ENCODE measurements at places on chromosomes 4 and X. TPM values are rescaled to one million over a fixed set of nuclear protein-coding genes. Genes with fewer than 3 reads are reported as not detected.
A peak's percentile ranks its signal among the peaks of the same experiment; 100 is the strongest.

Gene SLC25A14
- 17.2 TPM for total RNA-seq

- H3K27me3 ChIP-seq: no peaks in the 10 kb centered on the region
- no peak overlapping the region for H3K27ac ChIP-seq
- no peaks in the 10 kb centered on the region for H3K4me1 ChIP-seq
- H3K36me3 ChIP-seq: no peaks in the 10 kb centered on the region
- H3K4me3 ChIP-seq: no peak overlapping the region
- DNase-seq: no peak
Observed at GRCh38 chrX:121832446-121832845, 785.0 kb downstream of the GLUD2 start.

GRCh38 chr4:113695328-113696169 is 66.0 kb downstream of the CAMK2D start:
- H3K27me3 ChIP-seq: no peaks in the 10 kb centered on the region
- H3K4me1 ChIP-seq: peaks cover 9% of the 10 kb centered on the region
- no peak overlapping the region for H3K4me3 ChIP-seq
- no peaks in the 10 kb centered on the region for H3K36me3 ChIP-seq
- peak; percentile 88 for DNase-seq
- no peak overlapping the region for H3K27ac ChIP-seq

Gene ZC4H2
- 9.2 TPM for total RNA-seq

Gene SPINK2
- total RNA-seq: not detected

DNA sequence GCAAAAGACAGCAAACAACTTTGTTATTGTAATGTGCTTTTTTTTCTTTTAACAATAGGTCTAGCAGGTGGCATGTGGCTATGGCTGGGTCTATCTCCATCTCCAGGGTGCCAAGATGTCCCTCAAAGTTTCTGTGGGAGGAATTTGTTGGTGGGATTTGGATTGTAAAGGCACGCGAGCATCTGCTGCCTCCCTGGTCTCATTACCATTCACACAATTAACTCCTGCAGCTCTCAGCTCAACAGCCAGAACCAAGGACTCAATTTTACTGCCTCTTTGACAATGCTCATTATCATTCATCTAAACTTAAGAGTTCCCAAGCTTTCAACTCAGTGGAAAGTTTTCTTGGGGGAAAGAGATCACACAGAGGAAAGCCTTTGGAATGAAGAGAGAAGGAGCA is 10.9 kb upstream of the PCDH18 start:
- H3K36me3 ChIP-seq: no peaks in the 10 kb centered on the region
- H3K27me3 ChIP-seq: no peaks in the 10 kb centered on the region
- H3K4me1 ChIP-seq: peaks cover 4% of the 10 kb centered on the region
- H3K4me3 ChIP-seq: no peak overlapping the region

- no peak overlapping the region for H3K4me3 ChIP-seq
- H3K4me1 ChIP-seq: no peaks in the 10 kb centered on the region
- DNase-seq: no peak
- peaks cover 12% of the 10 kb centered on the region for H3K27me3 ChIP-seq
- no peak overlapping the region for H3K27ac ChIP-seq
- H3K36me3 ChIP-seq: no peaks in the 10 kb centered on the region
Observed at GRCh38 chrX:152896450-152896849, 1.4 kb upstream of the ZNF185 start.

Gene FRG2
- not detected for total RNA-seq

Gene P2RY8
- not detected for total RNA-seq

- no peak overlapping the region for H3K4me3 ChIP-seq
- H3K4me1 ChIP-seq: no peaks in the 10 kb centered on the region
- no peak overlapping the region for H3K27ac ChIP-seq
- H3K36me3 ChIP-seq: no peaks in the 10 kb centered on the region
- peaks cover 2% of the 10 kb centered on the region for H3K27me3 ChIP-seq
- DNase-seq: peak; percentile 31
Observed at GRCh38 chrX:37986893-37987292, 19.5 kb upstream of the SYTL5 start.

Gene TEX13C
- not detected for total RNA-seq

Gene EGF
- 4.2 TPM for total RNA-seq

GRCh38 chr4:158540125-158540907 is 18.6 kb downstream of the RXFP1 start:
- H3K27ac ChIP-seq: no peak overlapping the region
- DNase-seq: no peak
- no peaks in the 10 kb centered on the region for H3K36me3 ChIP-seq
- no peaks in the 10 kb centered on the region for H3K4me1 ChIP-seq
- no peak overlapping the region for H3K4me3 ChIP-seq

Gene ZNF732
- under 0.01 TPM for total RNA-seq

- H3K4me3 ChIP-seq: no peak overlapping the region
Observed at GRCh38 chr4:3406431-3406830, 35.3 kb upstream of the HGFAC start.

DNA sequence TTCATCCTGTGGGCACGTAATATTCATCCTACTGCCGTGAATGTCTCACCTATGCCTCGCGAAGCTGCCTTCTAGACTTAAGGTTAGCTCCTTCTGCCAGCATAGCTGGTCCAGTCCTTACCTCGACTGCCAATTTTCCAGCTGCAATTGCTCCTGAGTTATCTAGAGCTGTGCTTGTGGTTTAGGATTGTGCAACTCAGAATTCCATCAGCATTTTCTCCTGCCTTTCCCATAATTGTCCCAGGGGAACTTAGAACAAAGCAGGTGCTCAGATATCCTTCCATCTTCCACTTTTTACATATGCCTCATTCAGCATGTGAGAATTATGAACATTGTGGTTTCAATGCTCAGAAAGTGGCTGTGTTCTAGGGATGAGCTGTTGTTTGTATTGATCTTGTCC is 131.4 kb upstream of the ADGRL3 start:
- no peak overlapping the region for H3K27ac ChIP-seq
- H3K4me1 ChIP-seq: no peaks in the 10 kb centered on the region
- no peak overlapping the region for H3K4me3 ChIP-seq
- no peaks in the 10 kb centered on the region for H3K36me3 ChIP-seq

- H3K27me3 ChIP-seq: peaks cover 17% of the 10 kb centered on the region
- no peak overlapping the region for H3K4me3 ChIP-seq
- no peaks in the 10 kb centered on the region for H3K36me3 ChIP-seq
- no peaks in the 10 kb centered on the region for H3K4me1 ChIP-seq
Observed at GRCh38 chrX:43880425-43880824, 1.8 kb downstream of the MAOB start.

Gene KDR
- not detected for total RNA-seq

- H3K36me3 ChIP-seq: no peaks in the 10 kb centered on the region
- no peak overlapping the region for H3K4me3 ChIP-seq
- no peaks in the 10 kb centered on the region for H3K4me1 ChIP-seq
- H3K27ac ChIP-seq: no peak overlapping the region
- H3K27me3 ChIP-seq: no peaks in the 10 kb centered on the region
Observed at GRCh38 chr4:105556206-105556605, 3.8 kb downstream of the ARHGEF38 start.

GRCh38 chr4:2911868-2912267 is 51.3 kb downstream of the NOP14 start:
- no peak overlapping the region for H3K27ac ChIP-seq
- H3K36me3 ChIP-seq: peaks cover 77% of the 10 kb centered on the region
- no peak for DNase-seq
- no peak overlapping the region for H3K4me3 ChIP-seq

GRCh38 chr4:117164338-117164737 is 79.0 kb upstream of the TRAM1L1 start:
- no peak overlapping the region for H3K4me3 ChIP-seq
- DNase-seq: no peak
- no peaks in the 10 kb centered on the region for H3K4me1 ChIP-seq
- H3K36me3 ChIP-seq: no peaks in the 10 kb centered on the region
- no peak overlapping the region for H3K27ac ChIP-seq

GRCh38 chr4:78323439-78323838 is 228.1 kb upstream of the ANXA3 start:
- peaks cover 3% of the 10 kb centered on the region for H3K27me3 ChIP-seq
- H3K36me3 ChIP-seq: no peaks in the 10 kb centered on the region
- H3K4me1 ChIP-seq: no peaks in the 10 kb centered on the region
- no peak for DNase-seq
- H3K4me3 ChIP-seq: no peak overlapping the region

DNA sequence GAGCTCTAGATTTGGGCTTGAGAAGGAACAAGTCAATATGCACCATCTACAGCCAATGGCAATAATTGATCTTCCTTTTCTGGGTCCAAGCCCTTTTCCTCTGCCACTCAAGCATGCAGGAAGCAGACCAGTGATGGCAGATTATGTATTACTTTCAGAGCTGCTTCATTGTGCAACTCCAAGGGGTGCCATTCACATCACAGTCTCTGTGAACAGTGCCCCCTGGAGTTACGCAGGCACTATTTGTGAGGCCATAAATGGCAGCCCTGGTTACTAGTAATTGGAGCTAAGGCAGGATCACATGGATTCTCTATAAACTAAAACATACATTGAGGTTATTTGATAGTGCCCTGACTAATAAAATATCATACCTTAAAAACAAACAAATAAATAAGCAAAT is 313.4 kb upstream of the SLC7A11 start:
- no peaks in the 10 kb centered on the region for H3K27me3 ChIP-seq
- no peak overlapping the region for H3K4me3 ChIP-seq
- DNase-seq: no peak
- H3K27ac ChIP-seq: no peak overlapping the region
- H3K4me1 ChIP-seq: no peaks in the 10 kb centered on the region

GRCh38 chr4:136121426-136121825 is 1410.9 kb downstream of the PCDH18 start:
- no peaks in the 10 kb centered on the region for H3K27me3 ChIP-seq
- H3K36me3 ChIP-seq: no peaks in the 10 kb centered on the region

DNA sequence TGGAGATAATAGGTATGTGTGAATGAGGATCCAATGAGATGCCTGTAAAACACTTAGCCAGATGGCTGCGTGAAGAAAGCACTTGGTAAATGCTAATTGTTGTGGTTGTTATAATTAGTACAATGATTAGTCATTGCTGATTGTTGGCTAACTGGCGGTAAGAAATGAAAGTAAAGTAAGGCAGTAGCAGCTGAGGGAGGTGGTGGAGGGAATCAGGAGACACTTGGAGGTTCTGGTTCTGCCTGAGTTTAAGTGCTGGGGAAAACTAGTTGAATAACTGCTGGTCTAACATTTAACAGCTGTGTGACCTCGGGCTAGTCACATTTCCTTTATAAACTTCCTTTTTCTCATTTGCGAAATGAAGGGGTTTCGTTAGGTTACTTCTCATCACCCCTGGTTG is 30.9 kb downstream of the CD38 start:
- no peaks in the 10 kb centered on the region for H3K36me3 ChIP-seq
- no peak overlapping the region for H3K4me3 ChIP-seq
- H3K4me1 ChIP-seq: no peaks in the 10 kb centered on the region
- H3K27me3 ChIP-seq: peaks cover 29% of the 10 kb centered on the region

DNA sequence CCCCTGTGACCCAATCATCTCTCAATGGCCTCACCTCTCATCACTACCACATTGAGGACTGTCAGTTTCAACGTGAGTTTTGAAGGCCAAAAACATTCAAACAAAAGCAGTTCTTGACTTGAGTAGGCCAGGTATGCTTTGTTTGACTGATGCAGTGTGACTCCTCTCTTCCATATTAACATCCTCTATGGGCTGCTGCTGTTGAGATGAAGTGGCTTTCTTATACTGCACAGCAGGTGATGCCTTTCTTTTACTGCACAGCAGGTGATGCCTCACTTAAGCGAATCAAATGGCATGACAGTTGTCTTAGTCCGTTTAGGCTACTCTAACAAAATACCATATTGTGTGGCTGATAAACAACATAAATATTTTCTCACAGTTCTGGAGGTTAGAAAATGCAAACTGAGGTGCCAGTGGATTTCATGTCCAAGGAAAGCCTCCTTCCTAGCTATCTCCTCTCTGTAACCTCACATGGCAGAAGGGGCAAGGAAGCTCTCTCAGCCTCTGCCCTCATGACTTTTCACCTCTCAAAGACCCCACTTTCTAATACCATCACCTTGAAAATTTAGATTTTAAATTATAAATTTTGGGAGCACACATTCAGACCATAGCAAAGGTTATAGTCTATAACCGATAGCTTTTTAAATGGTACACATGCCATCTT is 2267.9 kb upstream of the AGA start:
- no peak overlapping the region for H3K27ac ChIP-seq
- H3K36me3 ChIP-seq: no peaks in the 10 kb centered on the region
- DNase-seq: no peak

Gene STEEP1
- total RNA-seq: 47.5 TPM

Gene LIMCH1
- total RNA-seq: 2.9 TPM

DNA sequence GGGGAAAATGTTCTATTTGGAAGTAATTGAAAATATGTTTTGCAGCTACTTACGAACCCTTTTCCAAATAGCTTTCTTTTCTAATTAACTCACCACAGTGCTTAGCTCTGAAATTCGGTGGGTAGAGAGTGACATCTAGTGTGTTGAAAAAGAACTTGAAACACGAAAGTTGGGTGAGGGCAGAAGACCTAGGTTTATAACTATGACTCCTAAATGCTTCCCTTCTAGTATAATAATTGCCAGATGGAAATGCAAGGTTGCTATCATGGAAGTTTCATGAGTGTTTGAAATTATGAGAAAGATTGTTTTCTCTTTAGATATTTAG is 77.3 kb upstream of the NOCT start:
- H3K4me3 ChIP-seq: no peak overlapping the region
- no peaks in the 10 kb centered on the region for H3K27me3 ChIP-seq
- H3K4me1 ChIP-seq: no peaks in the 10 kb centered on the region
- peak; percentile 65 for DNase-seq

Gene PRDM5
- total RNA-seq: 12.8 TPM

Gene EIF4E
- 113 TPM for total RNA-seq

Gene INPP4B
- total RNA-seq: 14.0 TPM

DNA sequence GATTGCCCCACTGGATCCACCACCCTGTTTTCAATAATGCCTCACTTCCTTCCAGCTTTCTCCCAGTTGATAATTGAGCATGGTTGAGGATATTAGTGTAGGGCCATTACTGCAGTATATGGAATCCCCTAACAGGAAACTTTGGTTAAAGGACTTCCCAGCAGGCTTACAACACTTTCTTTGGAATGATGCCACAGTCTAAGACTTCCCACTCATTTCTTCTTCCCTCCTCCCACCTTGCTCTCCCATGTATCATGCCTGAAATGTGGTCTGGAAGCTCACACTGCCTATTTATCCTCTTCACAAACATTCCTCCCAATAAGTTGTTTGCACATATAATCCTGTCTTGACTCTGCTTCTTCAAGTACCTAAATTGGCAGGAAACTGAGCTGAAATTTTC is 863.3 kb downstream of the CENPC start:
- H3K36me3 ChIP-seq: no peaks in the 10 kb centered on the region
- H3K4me1 ChIP-seq: no peaks in the 10 kb centered on the region
- no peaks in the 10 kb centered on the region for H3K27me3 ChIP-seq
- H3K4me3 ChIP-seq: no peak overlapping the region
- peak; percentile 3 for DNase-seq

- no peak overlapping the region for H3K4me3 ChIP-seq
- H3K27ac ChIP-seq: no peak overlapping the region
- no peak for DNase-seq
- H3K36me3 ChIP-seq: no peaks in the 10 kb centered on the region
Observed at GRCh38 chr4:154314248-154314647, 177.4 kb downstream of the DCHS2 start.

- H3K4me1 ChIP-seq: no peaks in the 10 kb centered on the region
- H3K36me3 ChIP-seq: no peaks in the 10 kb centered on the region
- no peaks in the 10 kb centered on the region for H3K27me3 ChIP-seq
- H3K4me3 ChIP-seq: no peak overlapping the region
- no peak for DNase-seq
- no peak overlapping the region for H3K27ac ChIP-seq
Observed at GRCh38 chr4:148822572-148823418, 380.6 kb upstream of the NR3C2 start.
